ENCODE measurements at places on chromosomes 16 and 17.

GRCh38 chr17:43442711-43443110 is 41.1 kb upstream of the DHX8 start:
- DNase-seq = no peak

DNA sequence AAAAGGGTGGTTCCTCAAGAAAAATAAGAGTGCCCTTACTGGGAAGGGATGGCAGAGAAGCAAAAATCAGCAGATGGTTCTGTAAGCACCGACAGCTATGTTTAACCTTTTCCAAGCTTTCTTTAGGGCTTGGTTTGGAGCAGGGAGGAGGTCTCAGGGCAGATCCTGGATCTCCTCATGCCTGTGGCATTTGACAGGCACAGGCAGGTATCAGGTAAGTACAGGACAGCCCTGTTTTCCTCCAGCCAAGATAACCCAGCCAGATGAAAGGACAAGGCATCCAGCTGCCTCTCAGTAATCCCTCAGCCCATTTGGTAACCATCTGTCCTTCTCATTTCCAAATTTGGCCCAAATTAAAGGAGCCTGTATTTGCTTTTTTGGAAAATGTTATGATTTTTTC is 141.5 kb downstream of the TOX3 start:
- no peak for DNase-seq

GRCh38 chr17:82110298-82110697 is 12.3 kb upstream of the FASN start:
- DNase-seq = no peak

DNA sequence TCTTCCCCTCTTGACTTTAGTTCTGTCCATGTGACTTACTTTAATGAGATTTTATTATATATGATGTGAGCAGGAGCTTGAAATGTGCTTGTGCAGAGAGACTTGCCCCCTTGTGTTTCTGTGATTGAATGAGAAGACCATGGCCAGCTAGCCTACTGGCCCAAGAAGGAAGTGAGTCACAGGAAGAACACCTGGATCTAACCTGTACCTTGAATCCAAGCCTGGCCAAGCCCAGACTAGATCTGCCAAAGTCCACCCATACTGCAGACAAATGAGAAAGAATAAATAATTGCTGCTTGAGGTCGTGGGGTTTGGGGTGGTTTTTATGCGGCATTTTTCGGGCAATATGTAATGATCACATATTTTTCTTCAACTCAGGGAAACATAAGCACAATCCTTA is 9.6 kb downstream of the ABCA10 start:
- no peak for DNase-seq

- no peak for DNase-seq
These were observed 69.1 kb upstream of the BRD7 start for GRCh38 chr16:50437769-50438437.

- DNase-seq = no peak
These were observed 14.5 kb upstream of the TNFRSF13B start for GRCh38 chr17:16986391-16986790.

- DNase-seq = no peak
These were observed 15.5 kb upstream of the UBE2G1 start for GRCh38 chr17:4381690-4382671.

DNA sequence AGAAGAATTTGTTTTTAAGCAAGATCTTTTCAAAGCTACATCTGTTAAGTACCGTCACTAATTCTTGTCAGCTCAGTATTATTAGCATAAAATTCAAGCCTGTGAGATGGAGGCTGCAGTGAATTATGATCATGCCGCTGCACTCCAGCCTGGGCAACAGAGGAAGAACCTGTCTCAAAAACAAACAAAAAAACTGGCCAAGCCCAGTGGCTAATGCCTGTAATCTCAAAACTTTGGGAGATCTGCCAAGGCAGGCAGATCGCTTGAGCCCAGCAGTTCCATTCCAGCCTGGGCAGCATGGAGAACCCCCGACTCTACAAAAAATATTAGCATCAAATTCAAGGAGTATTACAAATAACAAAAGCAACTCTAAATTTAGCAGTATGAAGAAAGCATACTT is 88.0 kb downstream of the STXBP4 start:
- no peak for DNase-seq

GRCh38 chr16:22694887-22695382 is 119.0 kb upstream of the HS3ST2 start:
- DNase-seq = no peak

GRCh38 chr16:86156155-86156554 is 257.2 kb downstream of the IRF8 start:
- no peak for DNase-seq

- no peak for DNase-seq
These were observed 32.5 kb downstream of the BAIAP2 start for GRCh38 chr17:81067391-81067811.

DNA sequence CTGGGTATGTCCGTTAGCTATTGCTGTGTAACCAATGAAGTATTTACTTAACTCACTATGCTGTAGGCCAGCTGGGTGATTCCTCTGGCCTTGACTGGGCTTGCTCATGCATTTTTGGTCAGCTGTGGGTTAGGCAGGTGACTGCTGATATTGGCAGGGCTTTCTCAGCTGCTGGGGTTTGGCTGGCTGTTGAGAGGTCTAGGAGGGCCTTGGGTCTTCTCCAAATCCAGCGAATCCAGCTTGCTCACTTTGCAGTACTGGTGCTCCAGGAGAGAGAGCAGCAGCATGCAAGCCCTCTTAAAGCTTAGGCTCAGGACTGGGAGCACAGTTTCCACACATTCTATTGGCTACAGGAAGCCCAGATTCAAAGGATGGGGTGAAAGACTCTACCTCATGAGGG is 270.1 kb downstream of the PHKB start:
- DNase-seq = no peak

DNA sequence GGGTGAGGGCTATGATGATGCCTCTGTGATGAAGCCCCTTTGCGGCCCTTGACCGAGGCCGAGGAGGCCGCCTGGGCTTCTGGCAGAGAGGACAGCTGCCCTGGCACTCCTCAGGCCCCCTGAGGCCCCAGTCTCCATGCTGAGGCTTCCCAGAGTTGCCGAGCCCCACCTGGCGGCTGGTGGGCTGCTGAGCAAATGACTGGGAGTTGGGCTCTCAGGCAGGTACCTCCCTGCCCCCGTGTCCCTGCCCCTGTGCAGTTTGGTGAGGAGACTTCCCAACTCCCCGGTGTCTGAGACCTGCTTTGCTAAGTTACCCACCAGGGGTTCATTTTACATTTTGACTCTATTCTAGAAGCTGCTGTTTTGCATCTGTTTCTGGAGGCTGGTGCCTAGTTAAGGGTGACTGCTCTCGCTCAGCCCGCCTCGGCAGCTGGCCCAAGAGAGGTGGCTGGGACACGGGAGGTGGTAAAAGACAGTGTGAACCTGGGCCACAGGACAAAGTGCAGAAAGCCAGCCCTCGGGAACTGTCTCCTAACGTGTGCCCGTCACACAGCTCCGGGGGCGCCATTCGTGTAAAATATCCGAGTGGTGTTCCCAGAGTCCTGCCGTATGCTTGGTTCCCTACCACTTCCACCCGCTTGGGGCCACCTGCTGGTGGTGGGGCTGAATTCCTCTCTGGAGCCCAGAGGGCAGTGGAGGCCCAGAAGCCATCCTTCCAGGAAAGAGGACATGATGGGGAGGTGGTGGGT is 134.5 kb downstream of the RAB11FIP4 start:
- no peak for DNase-seq

Data from ascending aorta (tissue), 2 donors.